ENCODE measurements at places on chromosomes 3 and 15. TPM values are rescaled to one million over a fixed set of nuclear protein-coding genes. Genes with fewer than 3 reads are reported as not detected.

GRCh38 chr3:61938878-61939549 lies 377.6 kb downstream of the PTPRG start:
- H3K4me3 ChIP-seq: no peak overlapping the region
- peak; percentile 20 for DNase-seq
- H3K27me3 ChIP-seq: no peaks in the 10 kb centered on the region
- H3K4me1 ChIP-seq: peaks cover 6% of the 10 kb centered on the region
- no peak overlapping the region for H3K27ac ChIP-seq

DNA sequence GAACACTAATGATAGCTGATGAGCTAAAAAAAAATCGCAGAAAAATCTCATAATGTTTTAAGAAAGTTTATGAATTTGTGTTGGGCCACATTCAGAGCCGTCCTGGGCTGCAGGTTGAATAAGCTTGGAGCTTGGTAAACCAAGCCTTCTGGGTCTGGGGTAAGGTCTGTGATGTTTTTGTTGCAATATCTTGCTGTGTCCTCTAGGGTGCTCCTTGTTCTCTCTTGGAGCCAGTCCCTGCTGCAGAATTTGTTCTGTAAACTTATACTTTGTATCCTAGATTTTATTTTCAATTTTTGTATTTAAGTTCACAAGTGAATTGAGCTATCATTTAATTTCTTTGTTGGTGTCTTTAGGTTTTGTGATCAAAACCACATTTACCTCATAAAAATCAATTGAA lies 143.7 kb downstream of the NR1D2 start:
- H3K4me1 ChIP-seq: no peaks in the 10 kb centered on the region
- H3K4me3 ChIP-seq: no peak overlapping the region
- H3K27me3 ChIP-seq: no peaks in the 10 kb centered on the region
- H3K27ac ChIP-seq: no peak overlapping the region

DNA sequence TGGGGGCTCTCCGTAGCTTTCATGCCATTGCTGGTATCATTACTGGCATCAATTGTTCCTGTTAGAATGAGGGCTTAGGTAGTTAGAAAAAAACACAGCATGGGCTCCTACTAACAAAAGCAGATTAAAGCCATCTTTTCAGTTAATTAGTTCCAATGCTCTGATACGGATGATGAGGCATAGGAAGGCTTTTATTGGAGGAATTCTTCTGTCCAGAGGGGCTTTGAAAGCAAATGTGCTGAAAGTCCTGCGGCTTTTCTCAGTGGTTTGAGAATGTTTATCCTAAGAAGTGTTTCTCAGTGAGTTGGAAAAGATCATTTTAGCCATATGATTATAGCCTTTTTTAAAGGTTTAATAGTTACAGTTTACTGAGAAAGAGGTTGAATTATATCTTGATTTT lies 198.5 kb downstream of the THSD4 start:
- no peaks in the 10 kb centered on the region for H3K27me3 ChIP-seq
- H3K27ac ChIP-seq: no peak overlapping the region
- H3K36me3 ChIP-seq: no peaks in the 10 kb centered on the region
- H3K4me3 ChIP-seq: no peak overlapping the region

DNA sequence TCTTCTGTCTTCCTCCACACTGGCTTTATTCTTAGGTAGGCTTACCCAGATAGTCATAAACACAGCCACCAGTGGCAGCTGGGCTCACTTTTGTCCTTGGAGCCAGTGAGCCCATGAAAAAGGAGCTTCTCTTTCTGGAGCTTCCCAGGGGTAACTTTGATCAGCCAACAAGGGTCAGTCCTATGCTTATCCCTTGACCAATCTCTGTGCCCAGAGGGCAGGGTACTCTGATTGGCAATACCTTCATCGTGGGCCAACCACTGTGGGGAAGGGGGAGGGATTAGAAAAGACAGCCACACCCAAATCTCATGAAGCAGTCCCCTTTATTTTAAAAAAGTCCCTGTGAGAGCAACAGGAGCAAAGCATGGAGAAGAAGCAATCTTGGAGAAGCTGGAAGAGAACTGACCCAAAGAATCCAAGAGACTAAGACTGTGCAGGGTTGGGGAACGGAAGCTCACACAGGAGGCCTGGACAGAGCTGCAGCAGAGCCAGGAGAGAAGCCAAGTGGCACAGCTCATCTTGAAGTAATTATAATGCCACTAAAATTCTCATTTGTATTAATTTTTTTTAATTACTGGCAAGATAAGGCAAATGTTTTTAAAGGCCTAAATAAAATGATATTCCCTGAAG lies 70.4 kb downstream of the SSUH2 start:
- no peak overlapping the region for H3K27ac ChIP-seq
- H3K36me3 ChIP-seq: no peaks in the 10 kb centered on the region
- no peaks in the 10 kb centered on the region for H3K4me1 ChIP-seq
- H3K27me3 ChIP-seq: no peaks in the 10 kb centered on the region
- no peak overlapping the region for H3K4me3 ChIP-seq
- DNase-seq: no peak

GRCh38 chr3:65729555-65729954 lies 309.2 kb downstream of the MAGI1 start:
- no peak overlapping the region for H3K27ac ChIP-seq
- peak; percentile 16 for DNase-seq
- H3K27me3 ChIP-seq: no peaks in the 10 kb centered on the region
- H3K4me3 ChIP-seq: no peak overlapping the region
- peaks cover 17% of the 10 kb centered on the region for H3K4me1 ChIP-seq
- H3K36me3 ChIP-seq: no peaks in the 10 kb centered on the region

GRCh38 chr3:152097120-152097519 lies 171.6 kb upstream of the MBNL1 start:
- H3K4me3 ChIP-seq: no peak overlapping the region
- H3K27me3 ChIP-seq: no peaks in the 10 kb centered on the region
- H3K27ac ChIP-seq: no peak overlapping the region
- H3K36me3 ChIP-seq: no peaks in the 10 kb centered on the region
- DNase-seq: no peak

DNA sequence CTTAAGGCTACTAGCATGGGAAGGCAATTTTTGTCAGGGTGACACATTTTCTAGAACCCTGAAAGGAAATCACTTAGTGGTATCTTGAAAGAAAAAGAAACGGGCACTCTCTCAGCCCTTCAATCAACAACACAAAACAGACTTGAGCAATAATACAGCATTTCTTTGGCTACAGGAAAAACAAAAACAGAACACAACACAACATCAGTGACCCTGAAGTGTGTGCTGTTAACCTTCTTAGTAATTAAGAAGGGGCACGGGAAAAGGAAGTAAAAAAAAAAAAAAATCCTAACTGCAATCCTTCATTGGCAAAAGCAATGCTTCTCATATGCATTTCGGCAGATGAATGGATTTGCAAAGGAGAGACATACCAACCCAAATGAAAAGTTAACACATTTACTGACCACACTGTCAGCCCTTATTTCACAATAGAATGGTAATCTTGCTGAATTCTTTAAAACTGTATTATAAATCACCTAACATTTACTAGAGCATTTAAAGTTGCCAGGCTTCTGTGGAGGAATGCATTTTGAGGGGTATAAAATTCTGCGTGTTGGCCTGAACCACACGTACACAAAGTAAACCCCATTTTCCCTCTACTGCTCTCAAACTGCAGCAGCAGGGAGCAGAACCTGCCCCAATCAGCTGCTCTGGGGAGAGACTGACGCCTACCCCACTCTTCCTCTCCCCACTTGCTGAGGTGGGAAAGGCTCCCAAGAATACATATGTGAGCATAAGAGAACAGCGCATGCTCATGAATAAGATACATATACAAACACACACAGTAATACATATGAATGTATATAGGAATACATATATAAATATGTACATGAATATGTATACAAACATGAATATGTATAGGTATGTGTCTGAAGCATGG lies 198.5 kb downstream of the FOXP1 start:
- no peak overlapping the region for H3K27ac ChIP-seq
- H3K27me3 ChIP-seq: no peaks in the 10 kb centered on the region
- H3K4me3 ChIP-seq: no peak overlapping the region
- H3K36me3 ChIP-seq: no peaks in the 10 kb centered on the region

- no peaks in the 10 kb centered on the region for H3K4me1 ChIP-seq
- H3K27ac ChIP-seq: no peak overlapping the region
- no peak for DNase-seq
- no peaks in the 10 kb centered on the region for H3K27me3 ChIP-seq
- H3K36me3 ChIP-seq: no peaks in the 10 kb centered on the region
These were observed 127.1 kb downstream of the ABHD5 start for GRCh38 chr3:43817825-43818224.

- no peak overlapping the region for H3K27ac ChIP-seq
- no peak for DNase-seq
- H3K4me3 ChIP-seq: no peak overlapping the region
These were observed 9.4 kb downstream of the TP53BP1 start for GRCh38 chr15:43483297-43484128.

DNA sequence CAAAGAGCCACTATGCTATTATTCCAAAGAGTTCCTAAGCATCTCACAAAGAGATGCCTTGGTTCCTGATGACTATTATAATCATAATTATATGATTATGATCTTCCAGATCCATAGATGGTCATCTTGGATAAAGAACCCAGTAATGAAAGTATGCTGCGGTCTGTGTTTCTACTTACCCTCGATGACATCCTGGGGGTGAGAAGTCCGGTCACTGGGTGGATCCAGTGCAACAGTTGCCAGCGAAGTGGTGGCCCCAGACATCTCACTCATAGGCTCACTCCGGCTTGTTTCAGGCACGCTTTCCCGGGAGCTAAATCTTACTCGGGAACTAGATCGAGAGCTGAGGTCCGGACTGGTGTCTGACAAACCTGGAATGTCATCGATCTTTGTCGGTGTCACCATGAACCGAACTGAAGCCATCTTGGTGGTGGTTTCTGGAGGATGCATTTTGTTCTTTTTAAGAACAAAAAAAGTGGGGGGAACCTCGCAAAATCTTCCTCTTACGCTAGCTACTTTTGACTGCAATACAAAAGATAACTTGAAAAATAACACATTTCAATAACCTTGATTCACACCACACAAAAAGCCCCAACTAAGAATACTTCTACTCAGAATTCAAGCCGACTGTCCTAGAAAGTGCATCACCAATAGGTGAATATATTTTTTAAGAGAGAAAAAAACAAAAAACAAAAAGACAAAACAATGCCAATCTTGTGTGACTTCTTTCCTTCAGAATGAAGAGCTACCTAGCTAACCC lies 1.2 kb downstream of the SLC12A6 start:
- no peak overlapping the region for H3K4me3 ChIP-seq
- H3K4me1 ChIP-seq: peaks cover 16% of the 10 kb centered on the region
- no peak for DNase-seq
- no peak overlapping the region for H3K27ac ChIP-seq

- no peaks in the 10 kb centered on the region for H3K36me3 ChIP-seq
- DNase-seq: no peak
- no peaks in the 10 kb centered on the region for H3K4me1 ChIP-seq
- H3K4me3 ChIP-seq: no peak overlapping the region
These were observed 88.5 kb downstream of the XXYLT1 start for GRCh38 chr3:195182470-195182795.

DNA sequence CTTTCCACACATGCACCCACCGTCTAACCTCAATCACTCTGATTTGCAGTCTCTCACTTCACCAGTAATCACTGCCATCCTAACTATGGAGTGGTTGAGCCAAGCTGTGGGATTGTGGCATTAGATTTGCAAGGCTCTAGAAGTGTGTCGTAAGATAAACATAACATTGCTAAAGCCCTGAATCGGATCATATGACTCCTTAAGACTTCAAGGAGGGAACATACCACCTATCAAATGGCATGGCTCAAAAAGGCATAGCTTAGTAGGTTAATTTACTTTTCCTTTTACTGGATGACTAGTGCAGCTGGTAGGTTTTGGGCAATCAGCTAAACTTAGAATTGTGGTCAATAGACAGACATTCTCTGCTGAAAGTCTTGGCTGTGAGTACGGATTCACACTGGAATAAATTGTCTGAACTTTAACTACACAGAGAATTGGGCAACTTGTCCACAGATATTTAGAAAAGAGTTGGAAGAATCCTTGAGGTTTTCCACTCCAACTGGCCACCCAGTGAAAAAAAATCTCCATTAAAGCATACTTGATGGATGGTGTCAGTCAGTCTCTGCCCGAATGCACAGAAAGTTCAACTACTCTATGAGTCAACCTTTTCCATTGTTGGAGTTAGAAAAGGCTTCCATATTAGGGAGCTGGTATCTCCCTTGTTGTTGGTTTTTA lies 476.7 kb upstream of the CBLB start:
- no peak for DNase-seq
- no peaks in the 10 kb centered on the region for H3K27me3 ChIP-seq
- H3K4me3 ChIP-seq: no peak overlapping the region
- H3K27ac ChIP-seq: no peak overlapping the region
- H3K36me3 ChIP-seq: no peaks in the 10 kb centered on the region
- H3K4me1 ChIP-seq: no peaks in the 10 kb centered on the region

- H3K36me3 ChIP-seq: no peaks in the 10 kb centered on the region
- no peaks in the 10 kb centered on the region for H3K27me3 ChIP-seq
- no peak overlapping the region for H3K27ac ChIP-seq
These were observed 439.9 kb upstream of the RBMS3 start for GRCh38 chr3:28840976-28841376.

Gene LPP
- 60.6 TPM for total RNA-seq

Gene CLSTN2
- 14.5 TPM for total RNA-seq

Gene COX5A
- total RNA-seq: 61.5 TPM

Gene CAMP
- not detected for total RNA-seq

Gene FAM81A
- 0.78 TPM for total RNA-seq

Gene RPS17
- total RNA-seq: 987 TPM

Gene LNP1
- 4.6 TPM for total RNA-seq

Gene UROC1
- not detected for total RNA-seq

Gene ROBO2
- 3.0 TPM for total RNA-seq

Gene MOBP
- total RNA-seq: not detected

Gene MAPK6
- total RNA-seq: 7.3 TPM

Data from body of pancreas (tissue), 4 donors.